HuH-7.5 (cell line): ENCODE measurements at places on chromosomes 16 and 17.

DNA sequence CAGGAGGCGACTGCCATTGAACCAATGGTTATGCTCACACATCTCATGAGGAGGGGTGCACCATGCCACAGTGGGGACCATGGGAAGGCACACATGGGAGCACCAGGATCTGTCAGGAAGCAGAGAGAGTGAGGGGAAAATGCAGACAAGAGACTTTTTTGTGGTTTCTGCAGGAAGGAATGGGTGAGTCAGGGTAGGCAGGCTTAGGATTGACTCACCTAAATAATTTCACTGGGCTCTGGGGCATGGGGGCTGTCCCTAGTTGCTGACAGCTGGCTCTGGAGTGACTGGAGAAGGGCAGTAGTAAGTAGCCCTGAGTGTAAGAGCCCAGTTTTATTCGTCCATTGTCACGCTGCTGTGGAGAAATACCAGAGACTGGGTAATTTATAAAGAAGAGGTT, 202.4 kb downstream of the AXIN2 start:
- DNase-seq: no peak

GRCh38 chr17:40345994-40346764, 18.4 kb downstream of the GJD3 start:
- no peak for DNase-seq

DNA sequence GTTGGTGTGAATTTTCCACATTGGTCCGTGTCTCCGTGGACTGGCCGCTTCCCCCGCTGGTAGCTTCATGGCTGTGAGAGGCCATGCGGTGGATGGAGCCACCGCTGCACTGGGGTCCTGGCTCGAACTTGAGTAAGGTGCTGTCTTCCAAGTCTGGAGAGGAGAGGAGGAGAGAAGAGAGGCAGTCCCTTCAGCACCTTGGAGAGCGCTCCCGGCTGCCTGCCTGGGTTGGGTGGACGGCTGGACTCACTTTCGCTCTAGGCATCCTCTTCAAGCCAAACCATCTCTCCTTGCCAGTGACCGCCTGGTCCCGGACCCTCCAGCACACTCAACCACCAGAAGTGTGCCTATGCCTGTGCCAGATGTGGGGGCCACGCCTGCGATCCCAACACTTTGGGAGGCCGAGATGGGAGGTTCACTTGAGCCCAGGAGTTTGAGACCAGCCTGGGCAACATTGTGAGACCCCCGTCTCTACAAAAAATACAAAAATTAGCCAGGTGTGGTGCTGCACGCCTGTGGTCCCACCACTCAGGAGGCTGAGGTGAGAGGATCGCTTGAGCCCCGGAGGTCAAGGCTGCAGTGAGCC, 6.2 kb downstream of the JPH3 start:
- peak; percentile 98 for DNase-seq

- DNase-seq: no peak
Observed at GRCh38 chr17:59888145-59888750, 4.5 kb downstream of the TUBD1 start.

- DNase-seq: peak; percentile 74
Observed at GRCh38 chr17:82346342-82347300, 12.4 kb upstream of the TEX19 start.

DNA sequence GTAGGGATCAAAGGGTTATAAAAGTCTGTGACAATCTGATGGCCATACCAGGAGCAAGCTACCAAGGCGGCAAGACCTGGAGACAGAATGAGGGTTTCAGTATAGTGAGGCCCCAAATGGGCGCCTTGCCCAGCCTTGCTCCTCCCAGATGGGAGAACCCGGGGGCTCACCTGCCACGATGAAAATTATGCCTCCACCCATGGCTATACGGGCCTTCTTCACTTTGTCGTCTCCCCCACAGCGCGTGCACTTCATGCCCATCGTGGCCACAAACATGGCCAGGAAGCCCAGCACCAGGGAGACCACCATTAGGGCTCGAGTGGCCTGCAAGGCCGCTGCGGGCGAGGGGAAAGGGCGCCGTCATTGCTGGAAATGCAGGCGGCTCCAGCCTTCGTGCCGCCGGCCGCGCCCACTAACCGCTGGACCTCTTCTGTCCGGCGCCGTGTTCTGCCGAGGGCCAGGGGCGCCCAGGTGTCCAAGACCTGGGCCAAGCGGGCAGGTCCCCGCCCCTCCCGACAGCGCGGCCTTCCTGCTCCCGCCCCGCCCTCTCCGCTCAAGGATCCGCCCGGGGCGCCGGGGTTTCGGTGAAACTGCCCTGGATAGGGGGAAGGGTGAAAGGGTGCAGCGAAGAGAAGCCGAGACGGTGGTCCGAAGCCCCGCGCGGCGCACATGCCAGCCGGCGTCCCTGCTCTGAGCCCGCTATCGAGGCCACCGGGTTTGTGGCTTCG, 1.5 kb downstream of the CLDN7 start:
- no peak for DNase-seq

GRCh38 chr16:19808061-19808641, 76.5 kb downstream of the GPRC5B start:
- DNase-seq: no peak

DNA sequence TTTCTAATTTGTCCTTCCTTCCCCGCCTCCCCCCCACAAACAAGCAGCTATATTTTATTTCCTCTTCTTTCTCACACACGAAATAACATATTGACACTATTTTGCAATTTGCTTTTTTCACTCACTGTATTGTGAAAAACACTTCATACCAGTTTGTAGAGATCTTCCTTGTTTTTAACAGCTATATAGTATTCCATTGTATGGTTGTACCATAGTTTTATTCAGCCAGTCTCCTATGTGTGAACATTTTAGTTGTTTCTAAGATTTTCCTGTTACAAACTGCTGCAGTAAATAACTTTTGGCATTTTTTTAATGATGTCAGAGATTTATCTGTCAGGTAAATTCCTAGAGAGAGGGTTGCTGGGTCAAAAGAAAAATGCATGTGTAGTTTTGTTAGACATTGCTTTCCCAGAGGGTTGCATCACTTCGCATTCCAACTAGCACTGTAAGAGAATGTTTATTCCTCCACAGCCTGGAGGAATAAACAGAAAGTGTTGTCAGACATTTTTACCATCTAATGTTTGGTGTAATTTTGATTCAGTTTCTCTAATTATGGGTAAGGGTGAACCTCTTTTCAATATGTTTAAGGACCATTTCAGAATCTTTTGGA, 101.2 kb downstream of the MRTFB start:
- no peak for DNase-seq

DNA sequence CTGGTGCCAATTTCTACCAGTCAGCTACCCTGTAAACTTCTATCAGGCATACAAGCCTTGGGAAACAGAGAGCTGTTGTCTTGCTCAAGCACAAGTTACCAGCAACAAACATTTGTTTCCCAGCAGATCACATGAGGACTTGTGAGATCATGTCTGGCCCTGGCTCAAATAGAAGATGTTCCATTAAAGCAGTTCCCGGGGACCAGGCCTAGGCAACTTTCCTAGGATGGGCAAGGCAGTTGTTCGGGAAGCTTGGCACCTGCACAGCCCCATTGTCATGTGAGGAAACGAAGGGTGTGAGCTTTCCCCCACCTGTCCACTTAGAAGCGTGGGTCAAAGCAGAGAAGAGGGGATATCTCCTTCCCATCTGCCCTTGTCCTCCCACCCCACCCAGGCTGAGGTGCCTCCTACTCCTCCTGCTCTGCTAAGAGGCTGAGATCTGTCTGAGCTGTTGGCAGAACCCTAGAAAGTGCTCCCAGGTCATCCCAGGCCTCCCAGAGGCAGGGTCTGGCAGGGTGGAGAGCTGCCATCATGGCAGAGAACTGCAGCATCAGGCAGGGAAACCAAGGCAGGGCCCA, 11.2 kb upstream of the SLC47A2 start:
- DNase-seq: no peak

DNA sequence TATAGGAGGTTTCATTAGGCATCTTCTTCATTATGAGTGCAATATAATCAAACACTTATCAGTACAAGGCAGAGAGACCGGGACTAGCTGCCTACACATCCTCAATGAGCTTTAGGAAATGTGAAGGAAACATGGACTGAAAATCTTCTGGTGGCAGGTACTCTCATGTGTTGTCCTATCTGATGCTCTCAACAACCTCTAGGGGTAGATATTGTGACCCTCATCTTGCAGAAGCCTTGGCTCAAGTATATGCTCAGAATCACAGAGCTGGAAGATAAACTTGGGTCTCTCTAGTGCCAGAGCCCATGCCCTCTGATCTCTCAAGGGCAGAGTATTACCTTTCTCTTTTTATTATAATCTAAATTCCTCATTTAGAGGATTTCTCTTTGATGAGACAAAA, 181.6 kb upstream of the C17orf78 start:
- DNase-seq: no peak

- DNase-seq: no peak
Observed at GRCh38 chr16:68298907-68299561, 11.7 kb downstream of the SLC7A6OS start.

DNA sequence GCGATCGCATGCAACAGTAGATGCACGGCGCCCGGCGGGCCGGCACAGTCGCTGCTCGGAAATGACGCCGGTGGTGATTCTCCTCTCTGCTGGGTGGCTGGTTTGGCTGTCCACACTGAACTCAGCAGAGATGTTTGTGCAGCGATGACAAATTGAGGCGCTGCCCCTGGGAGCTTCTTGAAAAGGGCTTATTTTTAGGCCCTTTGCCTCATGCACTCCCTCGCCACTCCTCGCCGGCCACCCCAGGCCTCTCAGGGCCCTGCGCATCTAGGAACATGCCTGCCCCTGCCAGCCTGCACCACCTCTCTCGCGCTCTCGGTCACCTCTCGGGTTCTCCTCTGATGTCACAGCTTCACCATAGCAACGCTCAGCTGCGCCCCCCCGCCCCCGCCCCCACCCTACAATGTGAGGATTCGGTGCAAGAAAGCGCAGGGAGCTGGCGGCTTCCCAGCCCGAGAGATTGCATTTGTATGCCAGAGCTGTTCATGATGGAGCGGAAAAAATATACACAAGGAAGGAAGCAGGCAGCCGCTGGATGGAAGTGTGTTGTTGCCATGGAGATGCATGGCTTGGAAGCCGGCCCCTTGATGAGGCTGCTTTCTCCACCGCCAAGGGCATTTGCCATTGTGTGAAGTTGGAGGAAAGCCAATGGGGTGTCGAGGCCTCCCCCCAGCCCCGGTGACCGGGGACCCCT, 81.3 kb upstream of the PLCG2 start:
- DNase-seq: no peak

DNA sequence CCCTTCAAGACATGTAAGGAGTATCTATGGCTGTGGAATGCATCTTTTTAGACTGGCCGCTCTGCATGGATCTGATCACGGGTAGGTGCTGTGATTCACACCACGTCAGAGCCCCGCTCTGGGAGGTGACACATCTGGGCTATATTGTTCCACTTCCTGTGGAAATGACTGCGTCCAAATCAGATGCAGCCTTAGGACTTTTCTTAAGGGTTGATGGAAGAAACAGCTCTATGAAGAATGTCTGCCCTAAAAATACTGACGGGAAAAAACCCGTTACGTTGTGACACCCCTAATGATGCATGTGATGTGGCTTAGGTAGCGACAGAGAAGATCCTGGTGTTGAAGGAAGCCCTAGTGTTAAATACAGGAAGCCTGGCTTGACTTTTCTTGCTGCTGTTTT, 12.2 kb downstream of the BANP start:
- DNase-seq: no peak

- no peak for DNase-seq
Observed at GRCh38 chr16:89363621-89364393, 126.6 kb downstream of the ANKRD11 start.

- no peak for DNase-seq
Observed at GRCh38 chr17:13646969-13647542, 45.3 kb upstream of the HS3ST3A1 start.

DNA sequence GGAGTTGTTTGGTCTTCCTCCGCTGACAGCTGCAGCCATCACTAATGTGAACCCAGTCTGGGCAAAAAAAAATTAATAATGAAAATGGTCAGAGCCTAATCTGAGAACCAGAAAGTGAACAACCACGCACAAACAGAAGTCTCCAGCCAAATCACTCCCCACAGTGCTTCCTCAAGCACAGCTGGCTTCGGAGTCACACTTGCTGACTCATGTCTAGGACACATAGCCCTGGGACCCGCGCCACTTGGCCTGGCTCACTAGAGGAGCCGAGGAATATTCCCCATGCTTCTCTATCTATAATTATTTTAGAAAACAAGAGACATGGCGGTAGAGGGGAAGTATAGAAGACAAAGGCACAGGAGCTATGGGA, 109.1 kb downstream of the ZFHX3 start:
- no peak for DNase-seq

DNA sequence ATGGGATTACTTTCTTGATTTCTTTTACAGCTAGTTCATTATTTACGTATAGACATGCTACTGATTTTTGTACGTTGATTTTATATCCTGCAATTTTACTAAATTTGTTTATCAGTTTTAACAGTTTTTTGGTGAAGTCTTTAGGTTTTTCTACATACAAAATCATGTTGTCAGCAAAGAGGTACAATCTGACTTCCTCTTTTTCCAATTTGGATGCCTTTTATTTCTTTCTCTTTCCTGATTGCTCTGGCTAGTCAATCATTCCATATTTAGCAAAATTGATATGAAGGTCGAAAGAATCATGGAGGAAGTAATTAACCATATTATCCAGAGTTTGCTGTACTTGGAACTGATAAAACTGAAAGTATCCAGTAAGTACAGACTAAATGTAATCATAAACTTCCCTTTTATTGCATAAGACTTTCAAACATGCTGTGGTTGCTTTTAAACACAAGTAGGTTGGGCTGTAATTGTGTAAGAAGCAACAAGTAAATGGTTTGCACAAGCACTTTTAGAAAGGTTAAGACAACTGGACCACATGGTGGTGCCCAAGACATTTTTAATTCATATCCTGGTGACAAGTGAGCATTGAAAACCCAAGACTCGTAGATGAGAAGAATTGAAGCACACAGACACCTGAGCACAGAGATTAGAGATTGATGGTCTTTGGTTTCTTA, 8.4 kb downstream of the GDE1 start:
- no peak for DNase-seq

- DNase-seq: no peak
Observed at GRCh38 chr16:9761870-9762269, 420.4 kb downstream of the GRIN2A start.

DNA sequence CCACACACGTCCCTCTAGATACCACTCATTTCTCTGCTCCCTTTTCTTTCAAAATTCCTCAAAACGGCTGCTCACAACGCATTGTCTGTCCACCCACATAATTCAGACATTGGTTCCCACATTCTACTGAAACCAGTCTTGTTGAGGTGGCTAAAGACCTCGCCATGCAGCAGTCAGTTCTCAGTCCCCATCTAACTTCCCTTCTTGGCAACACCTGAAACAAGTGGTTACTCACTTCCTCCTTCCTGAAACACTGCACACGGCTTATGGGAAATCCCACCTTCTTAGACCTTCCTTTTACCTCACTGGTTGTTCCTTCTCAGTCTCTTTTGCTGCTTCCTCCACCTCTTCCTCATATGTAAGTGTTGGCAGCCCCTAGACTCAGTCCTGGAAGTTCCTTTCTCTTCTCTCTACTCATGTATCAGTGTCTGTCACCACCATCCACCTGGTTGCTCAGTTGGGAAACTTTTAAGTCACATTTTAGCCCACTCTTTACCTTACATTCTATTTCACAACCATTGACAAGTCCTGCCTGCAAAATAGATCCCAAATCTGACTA, 277.1 kb downstream of the CEP112 start:
- DNase-seq: no peak
